ENCODE measurements at places on chromosomes 1 and 21. TPM values are rescaled to one million over a fixed set of nuclear protein-coding genes. Genes with fewer than 3 reads are reported as not detected.

GRCh38 chr1:119910618-119911017, 14.3 kb upstream of the ADAM30 start:
- DNase-seq, result no peak

DNA sequence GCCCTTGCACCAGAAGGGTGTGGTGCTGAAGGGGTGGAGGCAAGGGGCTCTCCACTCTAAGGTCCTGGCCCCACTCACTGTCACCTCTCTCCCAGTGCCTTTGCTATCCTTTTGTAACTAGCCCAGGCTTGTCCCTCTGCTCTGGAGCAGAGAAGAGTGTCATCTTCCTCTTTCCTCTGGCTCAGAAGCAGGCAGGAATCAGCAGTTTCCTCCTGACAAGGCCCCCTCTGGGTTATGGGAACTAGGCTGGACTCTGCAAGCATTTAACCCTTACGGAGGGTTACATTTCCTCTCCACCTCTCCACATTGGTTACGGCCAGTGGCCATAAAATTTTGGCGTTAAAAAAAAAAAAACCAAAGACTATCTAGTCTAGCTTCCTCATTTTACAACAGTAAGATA, 30.4 kb downstream of the PLXNA2 start:
- DNase-seq, result no peak

DNA sequence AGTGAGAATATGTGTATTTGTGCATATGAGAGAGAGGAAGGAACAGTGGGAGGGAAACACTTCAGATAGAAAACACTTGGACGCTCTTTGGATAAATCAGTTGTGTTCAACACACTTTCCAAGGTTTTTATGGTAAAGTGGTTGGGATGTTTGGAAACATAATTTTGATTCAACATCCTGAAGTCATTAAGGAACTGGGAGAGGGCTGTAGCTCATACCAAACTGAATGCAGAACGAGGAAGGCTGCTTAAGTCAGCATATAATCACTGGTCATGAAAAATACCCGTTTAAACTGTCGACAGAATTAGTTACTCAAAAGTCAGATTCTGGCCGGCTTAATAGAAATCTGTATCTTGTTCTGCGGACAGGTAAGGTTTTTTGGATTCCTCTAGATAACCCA, 14.9 kb downstream of the LIX1L start:
- DNase-seq, result no peak

DNA sequence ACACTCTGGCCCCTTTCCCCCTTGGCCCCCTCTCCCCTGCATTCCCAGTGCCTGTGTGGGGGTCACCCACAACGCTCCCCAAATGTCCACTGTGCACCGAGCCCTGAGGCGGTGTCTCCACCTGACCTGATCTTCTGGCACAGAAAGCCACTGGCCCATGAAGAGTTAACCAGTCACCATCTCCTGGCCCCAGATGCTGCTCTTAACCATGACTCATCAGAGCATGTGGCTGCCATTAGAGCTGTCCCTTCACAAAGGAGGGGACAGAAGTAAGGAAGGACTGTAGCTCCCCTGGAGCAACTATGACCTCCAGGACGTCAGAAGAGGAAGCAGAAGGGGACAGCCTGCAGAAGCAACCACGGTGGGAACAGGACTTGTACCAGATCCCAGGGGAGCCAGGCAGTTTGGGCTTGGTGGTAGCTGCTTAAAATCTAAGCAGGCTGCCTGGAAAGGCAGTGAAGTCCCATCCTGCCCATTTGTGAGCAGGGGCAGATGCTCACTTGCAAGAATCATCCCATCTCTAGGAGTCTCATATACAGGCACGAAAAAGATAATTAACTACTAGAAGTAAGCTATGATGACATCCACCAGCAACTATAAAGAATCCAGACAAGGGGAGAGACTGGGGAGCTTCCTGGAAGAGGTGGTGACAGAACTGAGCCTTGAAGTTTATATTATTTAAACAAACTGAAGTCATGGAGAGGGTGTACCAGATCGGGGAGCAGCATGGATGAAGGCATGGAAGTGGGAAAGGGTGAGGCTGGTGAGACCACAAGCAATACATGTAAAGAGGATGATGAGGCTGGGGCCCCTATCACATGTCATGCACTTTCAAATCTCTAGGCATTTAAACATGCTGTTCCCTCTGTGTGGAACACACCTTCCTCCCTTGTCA, 1.1 kb upstream of the TTC39A start:
- peak; percentile 65 for DNase-seq

GRCh38 chr1:110522560-110522959, 3.6 kb upstream of the KCNA10 start:
- no peak for DNase-seq

DNA sequence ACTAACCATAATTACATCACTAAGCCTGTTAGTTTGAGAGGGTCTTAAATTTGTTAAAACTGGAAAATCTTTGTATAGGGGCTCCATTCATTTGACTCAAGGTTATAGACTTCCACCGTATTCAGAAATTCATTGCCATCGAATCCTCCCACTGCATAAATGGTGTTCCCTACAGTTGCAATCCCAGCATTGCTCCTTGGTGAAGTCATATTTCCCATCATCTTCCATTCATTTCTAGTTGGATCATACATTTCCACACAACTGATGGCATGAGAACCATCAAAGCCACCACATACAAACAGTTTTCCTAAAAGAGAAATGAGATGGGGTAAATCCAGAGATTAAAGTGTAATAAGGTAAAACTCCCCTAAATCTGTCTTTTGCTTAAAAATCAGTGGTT, 19.1 kb downstream of the IVNS1ABP start:
- no peak for DNase-seq

DNA sequence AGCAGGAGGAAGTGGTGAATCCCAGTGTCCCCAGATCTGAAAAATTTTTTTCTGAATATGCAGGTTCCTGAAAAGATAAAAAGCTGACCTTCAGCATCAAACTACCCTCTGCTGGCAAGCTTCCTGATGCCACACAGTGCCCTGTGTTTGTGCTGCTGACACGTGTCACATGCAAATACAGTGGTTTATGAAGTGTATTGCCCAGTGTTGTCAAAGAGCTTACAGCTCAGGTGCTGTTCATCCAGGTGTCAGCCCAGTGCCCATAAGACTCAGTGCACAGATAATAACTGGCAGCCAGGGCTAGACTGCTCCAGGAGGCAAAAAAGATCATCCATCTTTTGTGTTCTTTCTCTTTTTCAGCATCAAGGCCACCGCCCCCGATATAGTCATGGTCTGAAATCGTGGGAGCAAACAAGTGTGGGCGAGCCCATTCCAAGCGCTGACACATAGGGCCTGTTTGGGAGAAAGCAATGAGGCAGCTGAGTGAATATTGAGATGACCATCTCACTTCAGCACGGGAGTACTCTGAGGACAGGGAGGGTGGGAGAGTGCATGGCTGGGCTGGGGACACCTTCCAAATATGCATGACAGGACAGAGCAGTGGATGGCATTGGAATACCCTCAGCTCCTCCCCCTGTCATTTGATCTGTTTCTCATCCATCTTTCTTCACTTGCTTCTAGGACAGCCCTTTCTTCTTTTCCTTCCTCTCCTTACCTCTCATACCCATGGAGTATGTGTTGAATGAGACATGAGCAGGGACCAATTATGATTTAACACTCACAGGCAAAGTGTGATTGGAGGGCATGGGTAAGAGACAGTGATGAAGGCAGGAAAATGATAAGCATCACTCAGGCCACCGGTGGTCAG, 6.4 kb upstream of the KCNK1 start:
- DNase-seq, result no peak

The NKAIN1 gene
- total RNA-seq, result 4.1 TPM

The SLAMF8 gene
- total RNA-seq, result 20.4 TPM

The OR10J1 gene
- total RNA-seq, result not detected

The NES gene
- total RNA-seq, result 20.0 TPM

The ARHGEF16 gene
- total RNA-seq, result 1.1 TPM

The ATF3 gene
- total RNA-seq, result 11.9 TPM

The CCDC30 gene
- 2.8 TPM for total RNA-seq

The FAM163A gene
- total RNA-seq, result not detected

The RAP1GAP gene
- 56.6 TPM for total RNA-seq

The GDAP2 gene
- 11.0 TPM for total RNA-seq

Data from adrenal gland (tissue), 19 donors.